ENCODE measurements at places on chromosomes 11 and 22.

DNA sequence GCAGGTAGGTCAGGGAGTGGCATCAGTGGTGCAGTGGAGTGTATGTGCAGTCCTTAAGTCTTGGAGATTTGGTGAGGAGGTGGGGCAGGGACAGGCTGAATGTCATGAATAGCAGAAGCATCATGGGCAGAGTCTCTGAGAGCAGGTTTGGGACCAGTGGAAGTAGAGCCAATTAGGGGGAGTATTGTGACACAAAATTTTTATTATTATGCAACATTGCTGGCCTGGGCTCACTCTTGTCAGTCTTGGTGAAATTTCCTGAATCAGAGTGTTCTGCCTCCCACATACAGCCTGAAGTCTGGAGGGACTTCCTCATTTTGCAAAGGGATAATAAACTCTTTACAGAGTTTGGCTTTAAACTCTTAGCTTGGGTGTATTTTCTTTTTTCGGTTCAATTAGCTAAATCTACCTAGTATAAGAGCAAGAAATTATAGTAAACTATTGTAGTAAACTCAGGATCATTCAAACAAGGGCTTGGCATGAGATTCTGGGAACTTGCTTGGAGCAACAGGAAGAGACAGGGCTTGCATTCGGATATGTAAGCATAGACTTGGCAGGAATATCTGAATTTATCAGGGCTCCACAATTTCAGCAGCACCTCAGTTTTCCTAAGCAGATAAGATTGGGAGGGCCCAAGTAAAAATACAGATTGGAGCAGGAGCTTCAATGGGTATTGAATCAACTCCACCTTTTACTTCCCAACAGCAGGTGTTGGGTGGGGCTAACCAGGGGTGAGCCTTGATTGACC is 67.7 kb downstream of the FDX1 start:
- DNase-seq, result no peak

DNA sequence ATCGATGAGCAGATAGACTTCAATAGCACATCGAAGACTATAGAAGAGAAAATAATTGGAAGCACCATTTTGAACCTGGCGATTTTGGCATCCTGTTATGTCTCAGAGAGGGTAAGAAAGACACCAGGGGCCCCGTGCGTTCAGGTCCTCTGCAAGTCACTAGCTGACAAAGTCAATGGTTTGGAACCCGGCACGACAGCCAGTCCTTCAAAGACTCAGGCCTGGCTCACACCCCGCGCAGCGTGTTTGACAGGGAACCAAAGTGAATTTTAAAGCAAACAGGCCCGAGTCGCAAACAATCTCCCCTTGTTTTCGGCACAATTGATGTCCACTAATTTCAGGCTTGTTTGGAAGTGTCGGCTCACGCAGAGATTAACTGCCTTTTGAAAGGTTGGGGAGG is 716.6 kb downstream of the BRD1 start:
- no peak for DNase-seq

DNA sequence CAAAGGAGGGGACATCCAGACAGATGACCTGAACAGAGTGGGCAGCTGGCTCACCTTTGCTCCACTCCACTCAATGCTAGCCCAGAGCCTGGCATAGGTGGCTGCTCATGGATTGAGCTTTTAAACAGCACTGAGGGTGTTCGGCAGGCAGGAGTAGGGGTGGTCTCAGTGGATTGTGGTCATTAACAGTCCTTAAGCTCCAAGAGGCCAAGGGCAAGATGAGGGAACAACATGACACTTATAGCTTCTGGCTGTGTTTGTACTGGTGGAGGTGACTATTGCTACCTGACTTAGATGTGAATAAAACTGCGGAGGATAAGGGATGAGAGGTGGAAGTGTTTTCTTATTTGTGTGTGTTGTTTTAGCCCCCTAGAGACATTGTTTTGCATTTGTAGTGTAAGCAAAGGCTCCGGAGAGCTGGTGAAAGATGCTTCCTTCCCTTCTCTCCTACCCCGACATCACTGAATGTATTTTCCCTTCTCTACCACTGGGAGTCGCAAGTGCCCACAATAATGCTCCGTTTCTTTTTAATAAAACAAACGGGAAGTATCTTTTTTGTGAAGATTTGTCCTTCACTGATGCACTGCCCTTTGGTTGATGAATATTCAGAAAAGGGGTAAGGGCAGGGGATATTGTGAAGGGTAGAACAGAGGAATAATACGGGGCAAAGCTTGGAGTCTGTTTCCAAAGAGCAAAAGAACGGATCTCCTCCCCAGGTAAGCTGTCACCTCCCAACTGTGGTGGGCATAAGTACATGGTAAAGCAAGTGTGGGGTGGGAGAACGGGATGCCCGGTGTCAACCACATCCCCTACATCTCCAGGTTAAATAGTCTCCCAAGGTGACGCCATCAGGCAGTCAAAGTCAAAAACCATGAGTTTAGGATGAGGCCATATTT is 27.5 kb upstream of the MTNR1B start:
- DNase-seq, result no peak

DNA sequence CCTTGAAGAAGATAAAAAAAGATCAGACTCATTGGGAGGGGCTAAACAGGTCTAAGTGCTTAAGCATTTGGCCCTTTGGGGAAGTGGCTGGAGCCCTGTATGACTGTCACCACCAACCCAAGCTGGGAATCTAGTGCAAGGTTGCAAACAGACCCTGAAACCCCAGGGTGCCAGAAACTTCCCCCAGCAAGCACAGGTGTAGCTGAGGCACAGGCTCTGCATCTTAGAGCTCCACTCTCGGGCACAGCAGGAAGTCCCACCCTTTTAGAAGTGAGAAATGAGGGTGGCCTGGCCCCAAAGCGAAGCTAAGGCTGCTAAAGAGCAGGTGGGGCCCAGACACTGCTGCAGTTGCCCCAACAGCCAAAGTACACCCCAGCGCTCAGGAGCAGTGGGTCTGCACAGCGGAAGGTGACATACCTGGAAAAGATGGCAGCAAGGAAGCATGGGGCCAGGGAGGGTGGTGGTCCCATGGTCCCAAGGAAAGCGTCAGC is 5.8 kb upstream of the KDM2A start:
- DNase-seq, result no peak

- DNase-seq, result peak; percentile 87
Observed at GRCh38 chr11:62727872-62728170, 465 bp upstream of the TTC9C start.

DNA sequence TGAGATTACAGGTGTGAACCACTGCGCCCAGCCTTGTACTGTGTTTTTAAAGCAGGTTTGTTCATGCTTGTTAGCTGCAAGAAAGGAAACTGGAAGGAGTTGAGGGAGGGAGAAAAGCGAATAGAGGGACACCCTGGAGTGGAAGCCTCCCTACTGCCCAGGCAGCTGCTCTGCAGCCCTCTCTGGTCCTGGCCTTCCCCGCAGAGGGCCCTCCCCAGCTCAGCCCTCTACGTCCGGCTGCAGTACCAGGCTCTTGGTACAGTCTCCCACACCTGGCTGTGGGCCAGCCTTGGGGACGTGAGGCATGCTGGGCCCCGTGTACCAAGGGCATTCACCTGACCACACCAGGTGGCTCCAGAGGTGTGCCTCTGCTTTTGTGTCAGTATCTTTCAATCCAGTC is 70.8 kb downstream of the MED15 start:
- DNase-seq, result no peak

DNA sequence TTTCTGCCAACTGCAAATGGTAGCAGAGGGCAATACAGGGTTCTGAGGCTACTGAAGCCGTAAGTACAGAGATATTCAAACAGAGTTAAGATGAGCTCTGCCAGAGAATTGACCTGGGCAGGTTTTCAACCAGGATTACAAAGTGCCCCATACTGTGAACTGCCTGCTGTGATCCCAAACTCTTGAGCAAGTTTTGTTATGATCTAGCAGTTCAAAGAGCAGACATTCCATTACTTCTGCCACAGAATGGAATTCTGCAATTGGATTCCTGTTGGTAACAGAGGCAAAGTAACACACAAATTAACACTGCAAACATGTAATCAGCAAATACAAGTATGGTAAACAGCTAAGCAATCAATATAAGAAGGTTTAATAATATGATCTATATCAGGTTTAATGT is 31.2 kb downstream of the ALG9 start:
- no peak for DNase-seq

DNA sequence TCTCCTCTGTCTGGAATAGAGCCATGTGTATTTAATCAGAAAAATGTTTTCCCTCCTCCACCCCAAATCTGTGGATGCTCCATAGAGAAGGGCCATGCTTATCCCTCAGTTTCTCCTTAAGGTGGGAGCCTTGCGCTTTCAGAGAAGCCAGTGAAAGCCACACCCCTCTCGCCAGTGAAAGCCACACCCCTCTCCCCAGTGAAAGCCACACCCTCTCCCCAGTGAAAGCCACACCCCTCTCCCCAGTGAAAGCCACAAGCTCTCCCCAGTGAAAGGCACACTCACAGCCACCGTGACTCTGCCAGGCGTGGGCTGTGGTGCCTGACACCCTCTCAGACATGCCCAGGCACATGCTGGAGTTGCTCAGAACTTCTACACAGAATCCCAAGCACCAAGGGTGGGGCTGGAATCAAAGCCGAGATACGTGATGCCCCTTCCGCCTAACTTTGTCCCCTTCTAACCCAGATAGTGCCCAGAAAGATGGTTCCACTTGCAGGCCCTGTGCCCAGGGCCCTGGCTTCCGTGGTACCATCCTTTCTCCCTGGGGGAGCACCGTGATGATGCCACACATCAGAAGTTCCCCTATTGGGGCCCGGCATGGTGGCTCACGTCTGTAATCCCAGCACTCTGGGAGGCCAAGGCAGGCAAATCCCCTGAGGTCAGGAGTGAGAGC is 16.5 kb upstream of the PRR5 start:
- DNase-seq, result no peak

DNA sequence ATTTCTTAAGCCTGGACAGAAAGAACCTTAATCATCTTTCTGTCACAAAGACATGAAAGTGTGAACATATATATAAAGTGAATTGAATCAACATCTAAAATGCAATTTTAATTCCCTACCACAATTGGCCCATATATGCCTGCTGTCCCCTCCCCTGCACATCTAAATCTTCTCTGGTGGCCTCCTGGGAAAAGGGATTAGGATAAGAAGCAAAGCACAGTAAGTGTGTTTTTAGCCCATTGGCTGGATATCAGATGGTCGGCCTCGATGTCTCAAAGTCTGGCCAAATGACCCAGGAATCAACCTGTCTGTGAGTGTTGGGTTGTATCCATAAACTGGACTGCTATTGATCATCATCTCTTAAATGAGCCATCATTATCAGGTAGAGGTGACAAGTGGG is 5.8 kb downstream of the MMP3 start:
- no peak for DNase-seq

DNA sequence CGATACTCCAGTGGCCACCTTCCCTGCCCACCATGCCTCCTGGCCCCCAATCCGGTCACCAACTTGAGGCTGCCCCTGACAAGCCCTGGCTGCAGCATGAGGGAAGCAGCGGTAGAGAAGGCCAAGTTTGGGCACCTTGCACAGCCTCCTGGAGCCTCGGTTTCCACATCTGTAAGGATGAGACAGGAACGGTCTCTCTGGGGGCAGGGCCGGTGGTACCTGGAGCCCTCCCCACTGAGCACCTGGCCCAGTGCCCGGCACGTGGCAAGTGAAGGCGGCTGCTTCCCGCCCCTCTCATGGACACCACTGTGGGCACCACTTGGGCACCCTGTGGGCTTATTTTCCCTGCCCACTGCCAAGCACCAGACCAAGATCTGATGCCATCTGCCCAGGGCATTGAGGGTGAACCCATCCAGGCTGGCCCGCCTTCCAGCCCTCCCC is 77.8 kb downstream of the CDKN1C start:
- no peak for DNase-seq

GRCh38 chr11:108218455-108218854 is 4.0 kb downstream of the NPAT start:
- no peak for DNase-seq

GRCh38 chr22:17773606-17774205 is 563 bp downstream of the BID start:
- no peak for DNase-seq

- DNase-seq, result no peak
Observed at GRCh38 chr22:19057539-19057938, 64.7 kb downstream of the DGCR2 start.

GRCh38 chr11:69384251-69385143 is 90.5 kb downstream of the MYEOV start:
- no peak for DNase-seq

DNA sequence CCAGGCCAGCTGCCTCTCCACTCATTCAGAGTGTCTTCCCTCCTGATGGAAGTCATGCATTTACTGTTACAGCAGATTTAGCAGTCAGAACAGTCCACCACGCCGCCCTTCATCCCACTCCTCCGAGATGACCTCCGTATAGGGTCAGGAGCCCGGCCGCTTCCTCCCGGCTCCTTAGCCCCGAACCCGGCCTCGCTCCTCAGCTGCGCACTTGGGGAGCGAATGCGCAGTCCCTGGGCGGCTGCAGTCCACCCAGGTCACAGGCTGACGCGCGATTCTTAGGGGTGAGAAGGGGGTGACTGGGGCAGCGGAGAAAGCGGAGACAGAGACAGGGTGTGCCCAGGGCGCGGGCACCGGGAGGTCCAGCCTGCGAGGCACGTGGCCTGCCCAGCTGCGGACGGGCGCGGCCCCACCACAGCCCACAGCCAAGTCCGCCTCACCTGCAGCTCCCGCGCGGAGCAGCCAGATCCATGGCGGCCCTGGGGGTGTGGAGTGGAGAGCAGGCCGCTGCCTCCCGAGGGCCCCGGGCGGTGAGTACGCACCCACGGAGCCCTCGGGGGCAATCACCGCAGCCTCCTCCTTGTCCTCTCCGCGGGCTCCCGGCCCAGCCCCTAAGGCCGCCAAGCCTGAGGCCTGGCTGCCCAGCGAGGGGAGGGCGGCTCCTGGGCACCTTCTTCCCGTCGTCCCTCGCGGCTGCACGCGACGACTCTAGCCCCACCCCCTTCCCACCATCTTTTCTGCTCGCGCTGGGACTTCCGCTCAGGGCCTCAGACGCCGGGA is 286.6 kb downstream of the BRD1 start:
- no peak for DNase-seq

GRCh38 chr11:93220078-93220477 is 22.3 kb upstream of the SLC36A4 start:
- no peak for DNase-seq

- peak; percentile 3 for DNase-seq
Observed at GRCh38 chr11:94519478-94520084, 7.3 kb downstream of the C11orf97 start.

DNA sequence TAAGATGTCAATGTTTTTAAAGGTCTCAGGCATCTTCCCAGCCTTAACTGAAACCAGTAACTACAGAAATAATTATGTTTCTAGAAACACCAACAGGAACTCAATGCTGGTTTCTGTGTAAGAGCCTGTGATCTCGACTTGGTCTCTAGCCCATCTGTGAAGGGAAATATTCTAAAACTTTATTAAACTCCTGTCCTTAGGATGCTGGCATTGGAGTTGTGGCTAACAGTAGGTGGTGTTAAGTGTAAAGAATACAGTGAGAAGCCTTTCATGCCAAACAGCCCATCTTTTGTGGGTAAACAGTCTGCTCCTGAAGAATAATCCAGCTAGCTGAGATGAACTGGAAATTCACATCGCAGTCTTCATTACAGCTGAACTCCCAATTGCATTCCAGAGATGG is 133.2 kb downstream of the ADAMTS15 start:
- DNase-seq, result no peak

DNA sequence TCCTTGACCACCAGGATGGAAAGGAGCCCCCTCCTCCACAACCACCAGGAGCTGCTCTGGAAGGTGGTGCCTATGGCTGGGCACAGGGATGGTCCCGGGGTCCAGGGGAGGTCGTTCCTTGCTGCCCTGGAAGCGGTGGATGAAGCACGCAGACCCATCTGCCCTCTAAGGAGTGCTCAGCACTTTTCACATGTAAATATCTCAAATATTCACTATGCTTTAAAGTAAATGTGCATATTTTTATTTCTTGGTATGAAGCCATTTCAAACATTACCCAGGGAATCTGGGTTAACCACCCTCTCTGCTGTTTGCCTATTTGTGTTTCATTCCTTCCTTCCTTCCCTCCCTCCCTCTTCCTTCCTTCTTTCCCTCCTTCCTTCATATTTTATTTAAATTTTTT is 21.7 kb downstream of the SPATA19 start:
- DNase-seq, result no peak

Measured in amygdala (tissue), 56 donors.